ENCODE measurements at places on chromosomes 3 and 15. TPM values are rescaled to one million over a fixed set of nuclear protein-coding genes. Genes with fewer than 3 reads are reported as not detected.

- peaks cover 19% of the 10 kb centered on the region for H3K36me3 ChIP-seq
- no peaks in the 10 kb centered on the region for H3K4me1 ChIP-seq
- H3K4me3 ChIP-seq: no peak overlapping the region
- H3K27ac ChIP-seq: no peak overlapping the region
- DNase-seq: no peak
Observed at GRCh38 chr3:194422188-194422587, 23.1 kb upstream of the GP5 start.

GRCh38 chr15:25238716-25239470, 199.9 kb downstream of the UBE3A start:
- no peaks in the 10 kb centered on the region for H3K4me1 ChIP-seq
- no peaks in the 10 kb centered on the region for H3K27me3 ChIP-seq
- no peaks in the 10 kb centered on the region for H3K36me3 ChIP-seq
- no peak for DNase-seq
- no peak overlapping the region for H3K4me3 ChIP-seq

DNA sequence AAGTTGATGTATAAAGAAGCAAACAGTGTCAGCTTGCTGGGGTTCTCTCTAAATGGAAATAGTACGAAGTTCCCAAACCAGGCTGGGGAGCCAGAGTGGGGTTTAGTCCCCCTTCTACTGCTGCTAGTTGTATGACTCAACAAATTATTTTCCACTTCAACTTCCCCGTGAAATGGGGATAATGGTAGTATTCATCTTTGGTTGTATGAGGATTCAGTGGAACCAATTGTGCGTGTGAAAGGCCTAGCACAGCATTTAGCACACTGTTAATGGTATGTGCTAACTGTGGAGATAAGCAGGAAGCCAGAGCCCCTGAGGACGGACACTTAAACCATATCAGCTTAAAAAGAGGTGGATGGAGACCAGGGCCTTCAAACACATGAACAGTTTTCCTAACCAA, 4.2 kb downstream of the SORD start:
- no peak overlapping the region for H3K27ac ChIP-seq
- no peak for DNase-seq
- H3K27me3 ChIP-seq: no peaks in the 10 kb centered on the region
- no peak overlapping the region for H3K4me3 ChIP-seq
- H3K4me1 ChIP-seq: peaks cover 14% of the 10 kb centered on the region

- H3K27ac ChIP-seq: no peak overlapping the region
- no peaks in the 10 kb centered on the region for H3K27me3 ChIP-seq
- no peak overlapping the region for H3K4me3 ChIP-seq
- peaks cover 13% of the 10 kb centered on the region for H3K4me1 ChIP-seq
Observed at GRCh38 chr3:50642382-50642781, 25.4 kb downstream of the MAPKAPK3 start.

The EFCAB12 gene
- 6.0 TPM for total RNA-seq

The FOXB1 gene
- total RNA-seq: 0.60 TPM

All from type B pancreatic cell (in vitro differentiated cells).